ENCODE measurements at places on chromosomes 2 and 18.

DNA sequence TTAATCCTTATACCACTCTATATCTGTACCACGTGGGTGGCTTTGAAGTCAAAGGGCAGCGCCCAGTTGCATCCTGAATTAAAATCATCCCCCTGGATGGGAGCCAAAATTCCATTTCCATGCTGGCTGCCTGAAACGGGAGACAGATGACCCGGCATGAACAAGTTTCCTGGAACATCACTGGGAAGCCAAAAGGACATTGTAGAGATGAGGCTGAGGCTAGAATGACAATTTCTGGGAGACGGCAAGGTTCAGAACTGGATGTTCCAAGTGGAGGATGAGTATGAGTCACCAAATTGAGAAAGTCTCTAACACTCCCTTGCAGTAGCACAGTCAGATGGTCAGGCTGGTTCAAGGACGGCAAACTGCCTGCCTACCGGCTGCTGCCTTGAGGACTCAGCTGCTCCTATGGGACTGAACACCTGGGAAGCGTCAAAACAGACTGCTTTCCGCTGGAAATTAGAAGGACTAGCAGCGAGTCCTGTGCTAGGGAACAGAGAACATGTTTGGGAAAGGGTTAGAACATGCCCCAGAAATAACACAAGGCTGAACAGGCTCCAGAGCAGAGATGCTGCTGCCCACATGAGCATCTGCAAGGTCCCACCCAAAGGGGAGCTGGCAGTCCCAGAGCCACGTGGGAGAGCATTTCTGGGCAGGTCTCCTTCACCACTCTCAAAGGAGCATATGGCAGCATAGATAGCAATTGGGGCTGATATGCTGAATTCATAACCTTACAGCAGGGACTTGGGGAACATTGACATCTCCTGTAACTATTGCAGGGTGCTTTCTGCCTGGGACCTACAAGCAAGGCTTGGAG lies 32.0 kb downstream of the YPEL5 start:
- DNase-seq: peak; percentile 28

- no peak for DNase-seq
These were observed 199.9 kb downstream of the BCL2 start for GRCh38 chr18:63119647-63120046.

DNA sequence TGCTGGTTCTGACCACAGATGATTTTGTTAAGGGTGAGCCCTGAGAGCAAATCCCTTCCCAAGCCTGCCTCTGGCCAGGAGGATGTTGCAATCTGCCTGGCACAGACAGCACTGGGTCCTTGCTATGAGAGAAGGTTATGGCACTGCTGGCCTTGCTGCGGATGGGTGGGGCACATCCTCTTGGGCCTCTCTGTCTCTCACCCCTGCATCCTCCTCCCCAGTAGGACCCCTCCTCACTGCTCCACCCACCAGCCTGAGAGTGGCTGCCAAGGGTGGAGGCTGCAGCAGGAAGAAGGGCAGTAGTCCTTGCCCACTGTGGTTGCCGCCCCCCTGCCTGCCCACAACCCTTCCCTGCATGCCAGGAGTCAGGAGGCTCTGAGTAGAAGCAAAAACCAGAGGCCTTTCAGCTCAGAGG lies 180.9 kb downstream of the ZBTB7C start:
- DNase-seq: peak; percentile 63

GRCh38 chr2:235149736-235150135 lies 197.9 kb downstream of the SH3BP4 start:
- DNase-seq: no peak

- no peak for DNase-seq
These were observed 60.6 kb upstream of the ATP8B1 start for GRCh38 chr18:57863706-57864105.

DNA sequence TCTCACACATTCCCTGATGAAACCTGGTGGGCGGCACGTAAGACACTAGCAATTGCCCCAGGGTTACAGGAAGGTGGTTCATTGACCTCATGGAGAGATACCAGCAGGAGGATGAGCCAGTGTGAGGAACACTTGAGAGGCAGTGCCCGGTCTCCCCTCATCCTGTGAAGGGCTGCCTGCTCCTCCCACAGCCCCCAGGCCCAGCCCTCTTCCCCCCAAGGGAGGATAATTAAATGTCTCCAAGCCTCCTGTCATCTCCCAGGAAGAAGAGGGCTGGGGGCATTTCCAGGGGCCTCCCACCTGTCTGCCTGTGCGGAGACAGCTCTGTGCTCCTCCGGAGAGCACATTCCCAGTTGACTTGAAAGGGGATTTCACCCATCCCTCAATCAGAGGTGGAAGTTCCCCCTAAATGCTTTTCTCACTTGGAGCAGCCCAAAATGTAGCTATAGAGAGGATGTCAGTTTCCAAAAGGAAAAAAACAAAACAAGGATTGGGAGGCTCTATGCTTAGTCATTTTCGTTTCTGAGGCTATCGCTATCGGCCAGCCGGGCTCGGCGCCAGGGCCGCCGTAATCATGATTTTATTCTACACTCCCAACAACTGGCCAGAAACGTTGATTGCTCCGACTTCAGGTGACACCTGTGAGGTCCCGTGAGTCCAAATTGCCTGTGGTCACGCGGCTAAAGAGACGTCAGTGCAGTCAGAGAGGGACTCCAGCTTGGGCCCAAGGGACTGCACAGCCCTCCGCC lies 7.1 kb downstream of the KCNF1 start:
- DNase-seq: no peak

DNA sequence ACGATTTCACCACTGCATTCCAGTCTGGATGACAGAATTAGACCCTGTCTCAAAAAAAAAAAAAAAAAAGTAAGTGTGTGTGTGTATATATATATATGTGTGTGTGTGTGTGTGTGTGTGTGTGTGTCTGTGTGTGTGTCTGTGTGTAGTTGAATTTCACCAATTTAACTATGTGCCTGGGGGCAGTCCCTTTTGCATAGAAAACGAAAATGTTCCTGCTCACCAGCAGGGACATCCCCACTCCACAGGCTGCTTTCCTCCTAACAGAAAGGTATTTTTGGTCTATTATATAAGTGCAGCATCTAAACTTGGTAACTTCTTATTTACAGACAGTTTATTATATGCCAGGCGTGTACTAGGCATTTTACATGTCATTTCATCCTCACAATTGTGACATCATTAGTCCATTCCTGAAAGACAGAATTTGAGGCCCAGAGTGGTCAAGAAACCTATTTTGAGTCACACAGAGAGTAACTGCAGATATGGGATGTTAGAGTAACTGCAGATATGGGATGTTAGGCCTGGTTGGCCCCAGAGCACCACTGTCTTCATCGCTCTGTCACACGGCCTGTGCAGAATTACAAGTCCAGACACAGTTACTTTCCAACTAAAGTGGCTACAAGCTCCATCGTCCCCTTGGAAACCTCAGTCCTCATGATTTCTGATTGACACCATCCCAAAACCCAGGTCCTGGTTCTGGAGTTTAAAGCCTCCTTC lies 9.3 kb upstream of the TTL start:
- no peak for DNase-seq

- DNase-seq: no peak
These were observed 25.3 kb upstream of the RFX8 start for GRCh38 chr2:101500180-101500579.

DNA sequence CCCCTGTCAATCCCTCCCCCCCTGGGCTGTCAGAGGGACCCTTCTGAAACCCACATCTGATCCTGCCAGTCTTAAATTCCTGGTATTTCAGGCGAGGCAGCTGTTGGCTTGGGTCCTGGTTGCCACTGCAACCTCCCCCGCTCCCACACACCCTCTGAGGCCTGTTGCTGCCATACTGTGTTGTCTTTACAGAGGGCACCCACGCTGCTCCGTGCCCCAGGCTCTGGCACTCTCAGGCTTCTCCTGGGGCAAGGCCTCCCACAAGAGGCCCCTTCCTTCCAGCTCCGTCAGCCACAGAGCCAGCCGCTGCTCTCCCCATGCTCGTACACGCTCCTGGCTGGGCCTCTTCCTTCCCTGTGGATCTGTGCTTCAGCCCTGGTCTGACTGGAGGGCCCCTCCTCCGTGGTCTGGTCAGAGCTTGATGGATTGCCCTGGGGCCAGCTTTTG lies 8.6 kb downstream of the CABLES1 start:
- peak; percentile 72 for DNase-seq

GRCh38 chr2:127134833-127135830 lies 28.2 kb upstream of the BIN1 start:
- no peak for DNase-seq

DNA sequence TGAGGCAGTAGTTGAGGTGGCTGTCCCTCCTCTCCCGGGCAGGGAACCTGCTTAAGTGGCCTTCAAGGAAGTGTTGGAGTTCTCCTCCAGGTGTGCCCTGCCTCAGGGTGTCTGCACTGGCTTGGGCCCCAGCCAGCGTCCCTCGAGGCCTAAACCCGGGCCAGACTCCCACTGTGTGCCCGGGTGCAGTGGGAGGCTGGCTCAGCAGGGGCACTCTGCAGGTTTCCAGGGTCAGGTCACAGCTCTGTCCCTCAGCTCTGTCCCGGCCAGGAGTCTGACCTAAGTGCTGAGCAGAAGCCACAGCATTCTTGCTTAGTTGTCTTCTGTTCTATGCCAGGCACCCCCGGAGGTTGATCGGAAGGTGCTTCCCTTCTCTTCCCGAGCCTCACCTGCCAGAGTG lies 69.0 kb upstream of the OTOS start:
- DNase-seq: no peak

DNA sequence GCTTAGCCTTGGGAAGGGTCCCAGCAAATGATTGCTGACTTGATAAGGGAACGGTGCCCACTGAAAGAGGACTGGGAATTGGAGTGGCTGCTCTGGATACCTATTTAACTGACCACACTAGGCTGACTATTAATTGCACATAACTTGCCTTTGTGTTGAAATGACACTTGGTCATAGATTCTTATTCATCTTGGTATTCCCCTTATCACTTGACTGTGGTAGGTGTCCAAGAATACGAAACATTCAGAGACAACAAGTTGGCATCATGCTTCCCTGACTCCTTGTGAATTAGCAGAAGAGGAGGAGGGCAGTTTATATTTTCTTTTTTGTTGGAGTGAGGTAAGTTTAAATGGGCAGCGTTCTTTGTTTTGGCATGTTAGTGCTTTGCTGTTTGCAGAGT lies 13.4 kb downstream of the FMNL2 start:
- DNase-seq: no peak

- no peak for DNase-seq
These were observed 79.1 kb upstream of the SEC11C start for GRCh38 chr18:59060551-59060950.

GRCh38 chr2:64792995-64793639 lies 139.4 kb upstream of the SERTAD2 start:
- DNase-seq: no peak

- no peak for DNase-seq
These were observed 36.9 kb upstream of the VWA3B start for GRCh38 chr2:98050070-98050469.

DNA sequence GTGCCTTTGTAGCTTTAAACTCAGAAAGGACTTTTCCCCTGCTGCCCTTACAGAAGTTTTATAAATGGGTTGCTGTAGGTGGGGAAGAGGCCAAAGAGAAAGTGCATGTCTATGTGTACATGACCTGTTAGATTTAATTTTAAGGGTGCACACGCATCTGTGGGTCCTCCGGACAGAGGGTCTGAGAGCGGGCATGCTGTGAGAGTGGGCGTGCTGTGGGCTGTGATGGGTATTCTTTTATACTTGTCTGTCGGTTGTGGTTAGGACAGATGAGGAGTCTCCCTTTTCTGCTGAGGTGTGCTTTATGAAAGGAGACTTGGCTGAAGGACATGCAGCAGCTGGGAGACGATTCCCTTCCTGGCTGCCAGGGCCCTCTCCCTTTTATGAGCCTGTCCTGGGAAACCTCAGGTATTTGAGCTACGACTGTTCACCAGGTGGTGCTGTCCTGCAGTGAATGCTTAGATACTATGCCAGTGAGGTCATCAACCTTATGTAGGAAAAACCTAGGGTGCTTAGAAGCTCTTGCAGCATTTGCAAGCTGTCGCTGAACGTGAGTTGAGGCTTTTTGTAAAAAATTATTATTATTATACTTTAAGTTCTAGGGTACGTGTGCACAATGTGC lies 67.5 kb downstream of the TANC1 start:
- DNase-seq: no peak

DNA sequence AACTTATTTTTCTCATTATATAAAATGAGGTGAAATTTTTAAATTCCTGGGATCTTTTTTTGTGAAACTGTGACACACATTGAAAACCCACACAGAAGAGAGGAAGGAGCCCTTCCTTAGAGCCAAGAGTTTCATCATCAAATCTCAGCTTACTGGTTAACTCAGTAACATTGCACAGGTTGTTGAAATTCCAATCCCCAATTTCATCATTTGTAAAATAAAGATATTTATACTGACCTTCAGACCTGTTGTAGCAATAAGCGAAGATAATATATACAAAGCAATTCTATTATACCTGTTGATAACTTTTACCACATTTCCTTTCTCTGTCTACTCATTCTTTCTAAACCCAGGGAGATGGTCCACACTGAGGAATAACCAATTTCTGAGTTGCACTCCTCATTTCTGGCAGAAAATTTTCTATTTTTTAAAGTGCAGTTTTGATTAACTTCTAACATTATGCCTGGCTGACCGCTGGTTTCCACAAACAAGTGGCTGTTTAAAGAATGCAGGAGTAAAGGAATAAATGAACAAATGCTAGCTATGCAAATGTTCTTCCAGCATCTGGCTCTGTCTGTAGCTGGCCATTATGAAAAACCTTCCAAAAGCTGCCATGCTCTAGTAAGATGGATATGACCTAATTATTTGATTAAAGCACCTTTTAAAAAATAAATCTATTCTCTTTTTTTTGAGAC lies 105.7 kb upstream of the LINC00305 start:
- no peak for DNase-seq

GRCh38 chr2:118473241-118473640 lies 374.2 kb downstream of the EN1 start:
- DNase-seq: no peak
